IPS DF 19.7 (cell line): ENCODE measurements at places on chromosomes 4 and X.

DNA sequence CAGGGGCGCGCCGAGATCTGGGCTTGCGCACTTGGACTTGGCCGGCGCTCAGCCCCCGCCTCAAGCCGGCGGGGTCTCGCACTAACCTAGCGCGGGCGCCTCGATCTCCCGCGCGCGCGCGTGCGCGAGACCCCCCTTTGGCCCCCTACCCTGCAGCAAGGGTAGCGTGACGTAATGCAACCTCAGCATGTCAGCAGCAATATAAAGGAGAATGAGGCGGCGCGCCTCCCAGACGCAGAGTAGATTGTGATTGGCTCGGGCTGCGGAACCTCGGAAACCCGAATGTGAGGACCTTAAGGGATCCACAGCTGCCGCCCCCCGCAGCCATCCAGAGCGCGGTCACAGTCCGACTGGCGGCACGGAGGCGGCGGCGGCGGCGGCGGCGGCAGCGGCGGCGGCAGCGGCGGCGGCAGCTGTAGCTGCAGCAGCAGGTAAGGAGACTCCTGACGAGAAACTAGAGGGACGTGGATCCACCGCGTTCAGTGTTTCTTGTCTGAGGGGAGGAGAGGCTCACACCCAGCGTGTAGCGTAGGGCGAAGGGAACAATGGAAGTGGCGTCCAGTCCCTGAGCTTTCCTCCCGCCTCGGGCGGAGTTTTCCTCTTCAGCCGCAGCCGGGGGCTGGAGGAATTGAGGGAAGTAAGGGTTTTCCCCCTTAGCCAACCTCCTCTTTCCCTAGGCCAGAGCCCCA, at the start of the genes SATL1 and ZNF711:
SATL1 (minus strand) TSS at position 19 of the 689 bp plus-strand sequence. CDS start 134,811 bp downstream, outside the sequence.
ZNF711 (plus strand) TSS at position 231 of the 689 bp plus-strand sequence. CDS start 3,582 bp downstream, outside the sequence.
- DNase-seq = peak; percentile 57

- no peak for DNase-seq
Observed at GRCh38 chr4:147492306-147492705, 11.4 kb downstream of the EDNRA start.

DNA sequence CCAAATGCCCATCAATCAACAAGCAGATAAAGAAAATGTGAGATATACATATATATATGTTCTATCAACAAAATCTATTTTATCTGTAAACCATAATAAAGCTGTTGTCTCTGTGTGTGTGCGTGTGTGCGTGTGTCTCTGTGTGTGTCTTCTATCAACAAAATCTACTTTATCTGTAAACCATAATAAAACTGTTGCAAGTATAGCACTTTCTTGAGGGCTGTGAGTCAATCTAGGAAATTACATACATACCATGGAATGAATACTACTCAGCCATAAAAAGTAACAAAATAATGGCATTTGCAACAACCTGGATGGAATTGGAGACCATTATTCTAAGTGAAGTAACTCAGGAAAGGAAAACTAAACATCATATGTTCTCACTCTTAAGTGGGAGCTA, 12.5 kb upstream of the PLK4 start:
- no peak for DNase-seq

- no peak for DNase-seq
Observed at GRCh38 chr4:166577639-166578038, 656.7 kb downstream of the SPOCK3 start.

DNA sequence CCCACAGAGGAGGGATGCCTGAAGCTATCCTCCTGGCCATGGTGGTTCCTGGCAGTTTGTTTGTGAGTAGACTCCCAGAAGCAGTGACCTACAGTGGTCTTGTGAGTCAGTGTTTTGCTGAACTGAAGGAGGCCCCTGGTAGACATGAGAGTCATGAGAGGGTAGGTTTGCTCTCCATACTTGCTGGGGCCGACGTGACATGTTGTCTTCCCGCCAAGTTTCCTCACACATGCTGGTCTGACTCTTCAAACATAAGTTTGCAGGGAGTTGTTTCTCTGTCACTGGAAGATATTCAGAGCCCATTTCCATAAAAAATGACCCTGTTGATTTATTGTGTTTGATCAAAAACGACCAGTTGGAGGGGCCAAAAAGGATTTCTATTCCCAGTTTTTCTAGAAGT, 131.1 kb upstream of the SCML1 start:
- no peak for DNase-seq

- DNase-seq = no peak
Observed at GRCh38 chrX:49270249-49270921, 792 bp downstream of the PPP1R3F start.

DNA sequence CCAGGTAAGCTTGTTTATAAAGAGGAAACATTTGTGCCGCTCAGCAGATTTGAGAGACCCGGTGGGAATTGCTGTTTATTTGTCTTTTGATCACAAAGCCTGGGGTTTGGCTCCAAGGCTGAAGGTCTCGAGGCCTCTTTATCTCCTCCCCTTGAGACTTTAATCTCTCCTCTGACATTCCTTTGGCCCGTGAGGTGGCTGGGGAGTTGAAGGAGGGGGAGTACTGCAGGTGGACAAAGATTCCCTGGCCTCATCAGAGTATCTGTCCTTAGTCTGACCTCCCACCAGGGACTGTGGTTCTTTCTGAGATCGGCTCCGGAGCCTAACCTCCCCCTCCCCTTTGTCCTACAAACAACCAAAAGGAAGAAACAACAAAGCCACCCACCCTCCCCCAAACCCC, 216.5 kb downstream of the MID1IP1 start:
- no peak for DNase-seq

- DNase-seq = peak; percentile 30
Observed at GRCh38 chrX:125628435-125628834, 308.8 kb downstream of the TEX13C start.

DNA sequence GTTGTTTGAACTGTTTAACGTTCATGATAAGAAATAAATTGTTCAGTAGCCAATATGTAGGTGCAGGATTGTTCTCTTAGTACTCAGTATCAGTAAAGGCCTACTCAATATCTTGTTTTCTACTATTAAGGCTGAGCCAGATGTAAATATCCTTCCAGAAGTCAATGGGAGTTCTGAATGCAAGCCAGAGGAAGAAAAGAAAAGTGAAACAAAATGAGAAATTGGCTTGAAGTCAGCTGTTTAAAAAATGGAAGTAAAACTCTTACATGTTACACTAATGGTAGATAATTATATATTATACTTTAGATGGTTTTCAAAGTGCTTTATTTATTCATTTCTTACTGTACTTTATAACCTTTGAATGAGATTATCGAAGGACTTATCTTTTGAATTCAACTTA, 1417.9 kb downstream of the ADGRL3 start:
- DNase-seq = no peak

DNA sequence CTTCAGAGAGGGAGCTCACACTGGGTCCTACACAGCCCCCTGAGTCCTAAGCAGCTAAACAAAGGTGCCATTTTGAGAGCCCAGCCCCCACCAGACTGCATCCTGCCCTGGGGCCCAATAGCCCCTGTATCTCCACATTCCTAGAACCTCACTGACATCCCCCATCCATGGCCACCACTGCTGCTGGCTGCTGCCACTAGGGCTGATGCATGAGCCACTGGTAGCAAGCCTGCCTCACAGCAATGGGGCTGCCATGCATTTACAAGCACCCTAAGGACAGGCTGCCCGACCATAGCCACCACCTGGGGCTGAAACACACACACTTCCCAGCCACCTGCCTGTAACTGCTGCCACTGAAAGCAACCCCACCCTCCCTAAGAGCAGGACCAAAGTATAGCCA, 26.5 kb upstream of the TRO start:
- DNase-seq = no peak

GRCh38 chr4:68718447-68719074, 48.1 kb upstream of the UGT2B15 start:
- DNase-seq = no peak

- no peak for DNase-seq
Observed at GRCh38 chr4:165972747-165973146, 99.7 kb downstream of the TLL1 start.

DNA sequence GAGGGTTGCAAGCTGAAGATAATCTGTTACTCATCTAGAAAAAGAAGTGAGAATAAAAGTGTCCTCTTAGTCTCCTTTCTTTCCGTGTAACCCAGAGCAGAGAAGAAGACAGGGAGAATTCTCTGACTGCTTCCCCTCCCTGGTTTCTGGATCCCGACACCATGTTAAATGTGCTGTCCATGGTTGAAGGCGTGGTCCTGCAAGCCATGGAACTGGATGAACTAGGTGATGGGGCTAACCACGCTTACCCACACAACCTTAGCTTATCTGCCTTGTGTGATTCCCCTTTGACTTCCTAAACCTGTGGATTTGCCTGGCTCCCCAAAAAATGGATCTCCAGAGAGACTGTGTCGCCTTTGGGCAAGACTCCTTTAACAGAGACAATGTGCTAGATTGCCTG, 907.6 kb downstream of the FSTL5 start:
- DNase-seq = no peak

DNA sequence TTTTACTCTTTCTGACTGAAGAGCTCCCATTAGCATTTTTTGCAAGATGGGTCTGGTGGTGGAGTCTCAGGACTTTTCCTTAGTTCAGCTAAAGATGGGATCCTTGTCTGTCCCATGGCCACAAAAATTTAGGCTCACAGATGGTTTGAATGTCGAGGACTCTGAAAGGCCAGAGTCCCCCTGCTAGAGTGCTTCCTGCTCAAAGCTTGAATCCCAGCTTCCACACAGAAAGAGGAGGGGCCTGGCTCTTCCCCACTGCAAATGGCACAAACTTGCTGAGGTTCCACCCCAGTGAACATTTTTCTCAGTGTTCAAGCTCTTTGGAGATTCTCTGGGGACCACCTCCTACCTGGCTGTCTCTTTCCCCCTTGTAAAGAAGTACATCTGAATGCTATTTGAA, 64.7 kb upstream of the UGT2B15 start:
- no peak for DNase-seq

DNA sequence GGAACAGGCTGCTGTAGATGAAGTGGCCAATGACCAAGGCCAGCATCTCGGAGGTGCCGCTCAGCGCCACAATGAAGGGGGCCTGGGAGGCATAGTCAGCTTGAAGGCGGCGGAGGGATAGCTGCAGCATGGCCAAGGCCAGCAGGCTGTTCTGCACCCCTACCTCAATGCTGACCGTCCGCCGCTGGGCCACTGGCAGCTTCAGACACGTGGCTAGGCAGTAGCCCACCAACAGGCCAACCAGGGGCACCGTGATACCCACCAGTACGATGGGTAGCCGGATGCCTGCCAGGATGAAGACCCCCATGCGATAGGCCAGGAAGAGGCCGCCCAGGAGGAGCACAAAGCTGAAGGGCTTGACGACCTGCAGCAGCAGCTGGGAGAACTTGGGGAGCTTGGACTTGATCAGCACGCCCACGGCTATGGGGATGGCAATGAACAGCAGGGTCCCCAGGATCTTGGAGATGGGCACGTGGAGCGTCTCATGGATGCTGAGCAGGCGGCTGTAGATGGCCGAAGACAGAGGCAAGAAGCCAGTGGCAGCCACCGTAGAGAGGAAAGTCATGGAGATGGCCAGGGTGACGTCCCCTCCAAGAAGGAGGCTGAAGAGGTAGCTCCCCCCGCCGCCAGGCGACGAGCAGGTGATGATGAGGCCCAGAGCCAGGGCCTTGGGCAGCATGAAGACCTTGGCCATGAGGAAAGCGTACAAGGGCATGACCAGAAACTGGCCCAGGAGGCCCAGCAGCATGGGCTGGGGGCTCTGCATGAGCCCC, 1.3 kb upstream of the UBL4A start:
- DNase-seq = no peak

DNA sequence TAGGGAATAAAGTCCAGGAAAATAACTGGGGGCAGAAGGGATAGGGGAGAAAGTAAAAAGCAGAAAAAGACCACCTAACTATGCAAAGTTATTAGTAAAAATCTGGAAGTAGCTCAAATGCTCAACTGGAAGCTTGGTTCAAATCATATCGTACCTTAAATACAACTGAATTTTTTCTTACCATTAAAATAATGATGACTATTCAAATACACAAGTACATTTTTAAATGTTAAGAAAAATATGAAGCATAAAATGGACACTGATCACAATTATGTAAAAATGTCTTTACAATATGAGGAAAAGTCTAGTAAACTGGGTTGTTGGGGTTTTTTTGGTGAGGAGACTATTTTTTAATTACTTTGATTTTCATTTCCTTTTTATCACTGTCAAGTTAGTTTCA, 3.1 kb downstream of the BRWD3 start:
- no peak for DNase-seq

- peak; percentile 47 for DNase-seq
Observed at GRCh38 chrX:44432641-44433040, 89.2 kb upstream of the EFHC2 start.

DNA sequence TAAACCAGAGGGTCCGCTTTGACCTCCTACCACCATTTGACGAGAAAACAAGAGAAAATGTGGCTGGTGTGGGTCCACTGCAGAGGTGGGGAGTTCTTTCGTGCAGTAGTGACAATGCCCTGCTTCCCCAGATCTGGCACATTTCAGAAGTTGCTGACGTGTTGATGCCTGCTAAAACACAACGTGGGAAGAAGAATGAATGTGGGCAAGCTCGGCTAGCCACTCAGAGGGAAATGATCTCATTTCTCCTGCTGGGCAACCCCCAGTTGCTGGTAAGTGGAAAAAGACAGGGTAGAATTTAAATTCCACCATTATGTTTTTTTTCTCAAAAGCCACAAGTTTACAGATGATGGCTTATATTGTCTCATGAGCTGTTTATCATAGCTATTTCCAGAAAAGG, 77.9 kb downstream of the LUZP4 start:
- DNase-seq = no peak

- DNase-seq = no peak
Observed at GRCh38 chrX:42602566-42602965, 175.4 kb downstream of the PPP1R2C start.

- no peak for DNase-seq
Observed at GRCh38 chr4:98572697-98573096, 85.7 kb downstream of the TSPAN5 start.

DNA sequence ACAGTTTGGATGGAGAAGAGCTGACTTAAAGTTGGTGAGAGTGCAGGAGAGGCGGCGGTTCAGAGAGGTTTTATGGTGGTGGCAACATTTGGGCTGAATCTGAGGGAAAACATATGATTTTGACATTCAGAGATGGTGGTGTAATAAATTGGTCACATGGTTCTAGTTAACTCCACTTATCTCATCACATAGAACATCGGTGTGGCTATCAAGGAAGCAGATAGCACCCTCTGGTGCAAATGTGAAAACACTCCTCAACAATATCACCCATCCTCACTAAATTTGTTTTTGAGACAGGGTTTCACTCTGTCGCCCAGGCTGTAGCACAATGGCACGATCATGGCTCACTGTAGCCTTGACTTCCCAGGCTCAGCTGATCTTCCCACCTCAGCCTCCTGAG, 28.8 kb downstream of the SUPT20HL2 start:
- DNase-seq = no peak

DNA sequence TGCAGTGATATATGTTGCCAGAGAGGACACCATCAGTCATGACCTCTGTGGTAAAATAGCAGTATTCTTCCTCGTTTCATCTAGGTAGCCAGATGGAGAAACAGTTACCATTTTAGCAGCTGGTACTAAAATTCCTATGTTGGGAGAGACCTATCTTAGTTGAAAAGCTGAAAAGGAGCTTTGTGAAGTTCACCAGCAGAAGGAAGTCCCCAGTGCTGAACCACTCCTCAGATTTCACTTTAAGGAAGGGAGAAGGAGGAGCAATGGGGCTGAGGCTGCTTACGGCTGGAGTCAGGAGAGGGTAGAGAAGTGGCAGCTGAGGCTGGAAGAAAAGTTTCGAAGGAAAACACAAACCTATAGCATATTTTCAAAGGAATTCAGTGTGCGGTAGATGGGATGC, 103.7 kb downstream of the ATXN3L start:
- no peak for DNase-seq

- DNase-seq = no peak
Observed at GRCh38 chr4:62415256-62415655, 1215.1 kb downstream of the ADGRL3 start.
